Islet precursor cell (in vitro differentiated cells): ENCODE measurements at places on chromosomes 12 and 14.

DNA sequence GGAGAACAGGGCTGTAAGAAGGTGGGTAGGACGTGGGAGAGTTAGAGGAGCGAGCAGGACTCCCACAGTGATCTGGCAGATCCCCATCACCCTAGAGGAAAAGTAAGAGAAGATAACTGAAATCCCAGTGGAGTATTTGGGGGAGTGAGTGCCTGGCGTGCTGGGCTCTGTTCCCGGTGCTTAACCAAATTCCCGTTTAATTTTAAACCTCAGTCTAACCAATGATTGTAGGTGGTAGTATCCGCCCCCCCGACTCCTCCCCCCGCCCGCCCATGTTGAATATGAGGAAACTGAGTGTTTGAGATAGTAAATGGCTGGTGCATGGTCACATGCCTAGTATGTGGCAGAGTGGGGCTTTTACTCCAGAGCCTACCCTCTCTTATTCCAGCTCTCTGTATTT, 1.2 kb downstream of the TARBP2 start:
- DNase-seq = no peak

- DNase-seq = no peak
These were observed 40.1 kb upstream of the CISTR start for GRCh38 chr12:53791735-53792326.

DNA sequence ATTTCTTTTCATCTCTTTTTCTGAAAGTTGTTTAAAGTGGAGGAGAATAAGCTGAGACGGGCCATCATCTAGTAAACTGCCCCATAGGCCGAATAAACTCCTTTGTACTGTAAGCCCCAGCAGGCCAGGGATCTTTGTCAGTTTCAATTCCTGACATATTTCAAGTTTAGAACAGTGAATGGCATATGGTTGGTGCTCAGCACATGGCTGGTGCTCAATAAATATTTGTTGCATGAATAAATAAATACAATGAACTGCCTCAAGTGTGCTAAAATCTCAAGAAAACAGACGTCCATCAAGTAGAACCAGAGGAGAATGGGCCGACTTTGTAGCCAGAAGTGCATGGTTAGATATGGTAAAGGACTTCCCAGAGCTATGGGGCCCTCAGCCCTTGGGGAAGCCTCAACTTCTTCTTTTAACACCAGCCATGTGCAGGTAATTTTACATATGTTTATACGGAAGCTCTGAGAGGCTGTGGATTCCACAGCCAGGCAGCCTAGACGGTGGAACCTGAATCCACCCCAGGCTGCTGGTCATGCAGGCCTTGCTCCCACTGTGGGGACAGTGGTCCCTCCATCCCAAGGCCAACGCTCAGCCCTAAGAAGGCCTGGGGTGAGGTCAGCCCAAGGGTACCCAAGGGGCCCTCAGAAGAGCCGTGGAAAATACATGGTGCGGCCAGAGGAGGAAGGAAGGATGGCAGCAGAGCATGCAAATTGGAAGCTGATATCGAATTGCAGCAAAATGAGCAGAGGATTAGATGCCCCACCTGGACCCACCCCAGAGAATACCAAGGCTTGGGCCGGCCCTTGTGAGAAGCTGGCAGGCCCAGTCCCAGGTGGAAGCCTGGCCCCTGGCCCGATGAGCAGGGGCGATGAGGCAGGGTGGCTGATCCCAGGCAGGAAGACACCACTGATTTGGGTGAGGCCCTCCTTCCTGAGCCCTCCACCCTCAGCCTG, 8.7 kb upstream of the AQP2 start:
- DNase-seq = no peak

DNA sequence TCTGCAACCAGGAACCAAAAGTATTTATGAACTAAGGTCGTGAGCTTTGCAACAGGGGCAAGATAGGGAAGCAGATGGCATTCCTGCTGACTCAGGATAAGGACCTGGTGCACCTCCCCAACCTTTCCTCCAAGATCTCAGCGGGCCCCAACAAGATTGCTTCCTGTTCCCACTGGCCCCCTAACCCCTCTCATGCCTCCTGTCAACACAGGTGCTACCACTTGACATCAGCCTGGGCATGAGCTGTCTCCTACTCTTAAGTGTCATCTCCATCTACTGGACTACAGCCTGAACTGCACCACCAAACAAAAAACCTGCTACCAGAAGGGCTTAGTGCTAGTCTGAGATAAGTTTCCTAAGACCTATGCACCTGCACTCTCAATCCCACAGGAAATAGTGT, 32.7 kb downstream of the MED6 start:
- DNase-seq = peak; percentile 67

- peak; percentile 81 for DNase-seq
These were observed 5.1 kb upstream of the SIVA1 start for GRCh38 chr14:104747876-104748275.

DNA sequence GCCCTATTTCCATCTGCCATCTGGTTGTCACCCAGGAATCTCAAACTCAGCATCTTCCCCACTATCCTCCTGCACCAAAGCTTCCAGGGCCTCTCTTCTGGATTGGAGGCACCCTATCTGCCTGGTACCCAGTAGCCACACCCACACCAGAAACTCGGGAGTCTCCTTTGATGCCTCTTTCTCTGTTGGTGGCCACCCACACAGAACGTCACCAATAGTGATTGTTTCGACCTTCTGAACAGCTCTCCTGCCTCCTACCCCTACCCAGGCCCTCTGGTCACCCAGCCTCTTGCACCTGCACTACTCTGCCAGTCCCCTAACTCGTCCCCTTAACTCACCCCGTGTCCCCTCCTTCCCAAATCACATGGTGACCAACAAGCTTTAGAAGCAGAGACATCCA, 95.0 kb downstream of the IRF2BPL start:
- DNase-seq = no peak

DNA sequence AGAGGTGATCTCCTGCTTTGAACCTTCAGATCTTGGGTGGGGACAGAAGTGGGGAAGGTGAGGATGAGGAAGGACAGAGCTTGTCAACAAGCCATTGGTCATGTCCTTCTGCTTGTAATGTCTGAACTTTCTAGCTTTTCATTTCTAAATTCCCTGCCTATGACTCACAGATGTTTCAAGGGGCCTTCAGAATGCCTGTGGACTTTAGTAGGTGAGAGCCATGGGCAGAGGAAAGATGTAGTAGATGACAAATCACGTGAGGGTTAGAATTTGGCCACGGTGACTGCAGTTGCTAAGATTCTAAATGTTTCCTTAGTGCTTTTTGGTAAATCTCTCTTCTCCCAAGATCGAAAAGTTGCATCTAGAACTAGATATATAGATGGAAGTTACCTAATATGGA, 18.7 kb upstream of the CREBL2 start:
- peak; percentile 66 for DNase-seq

GRCh38 chr12:50740307-50740706, 23.6 kb upstream of the ATF1 start:
- no peak for DNase-seq

- no peak for DNase-seq
These were observed 336.8 kb upstream of the TMTC1 start for GRCh38 chr12:30120522-30120921.

GRCh38 chr12:83128540-83128939, 441.8 kb downstream of the TMTC2 start:
- DNase-seq = no peak

GRCh38 chr12:15405606-15406005, 83.3 kb downstream of the PTPRO start:
- DNase-seq = no peak

DNA sequence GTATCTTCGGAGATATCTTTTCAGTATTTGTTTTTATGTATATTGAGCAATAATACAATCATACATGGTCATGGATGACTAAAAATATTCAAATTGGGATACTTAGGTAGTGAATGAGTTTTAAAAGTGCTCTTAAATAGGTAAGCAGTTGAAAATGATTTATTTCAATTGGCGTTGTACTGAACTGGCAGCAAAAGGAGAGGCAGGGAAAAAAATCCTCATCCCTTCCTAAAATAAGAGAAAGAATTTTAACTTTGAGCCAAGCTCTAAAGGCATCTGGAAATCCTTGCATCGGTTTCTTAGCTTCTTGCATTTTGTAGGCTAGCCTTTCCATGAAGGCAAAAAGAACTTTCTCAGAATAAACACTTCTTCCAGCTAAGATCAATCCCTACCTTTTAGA, 125.2 kb downstream of the MGST1 start:
- DNase-seq = no peak

DNA sequence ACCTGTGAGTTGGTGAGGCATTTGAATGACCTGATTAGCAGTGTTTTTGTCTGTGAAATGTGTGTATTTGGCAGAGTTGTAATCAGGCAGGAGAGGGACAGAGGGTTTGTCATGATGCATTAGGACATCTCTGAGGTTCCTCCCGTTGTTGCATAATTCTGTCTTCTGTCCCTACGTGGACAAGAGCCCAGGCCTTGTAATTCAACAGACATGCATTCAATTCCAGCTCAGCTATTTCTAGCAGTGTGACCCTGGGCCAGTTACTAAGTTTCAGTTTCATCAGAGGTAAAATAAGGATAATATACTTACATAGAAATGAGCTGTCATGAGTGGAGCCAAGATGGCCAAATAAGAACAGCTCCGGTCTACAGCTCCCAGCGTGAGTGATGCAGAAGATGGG, 208.6 kb downstream of the SLC38A4 start:
- no peak for DNase-seq

GRCh38 chr12:52233462-52234207, 592 bp downstream of the KRT7 start:
- DNase-seq = no peak

DNA sequence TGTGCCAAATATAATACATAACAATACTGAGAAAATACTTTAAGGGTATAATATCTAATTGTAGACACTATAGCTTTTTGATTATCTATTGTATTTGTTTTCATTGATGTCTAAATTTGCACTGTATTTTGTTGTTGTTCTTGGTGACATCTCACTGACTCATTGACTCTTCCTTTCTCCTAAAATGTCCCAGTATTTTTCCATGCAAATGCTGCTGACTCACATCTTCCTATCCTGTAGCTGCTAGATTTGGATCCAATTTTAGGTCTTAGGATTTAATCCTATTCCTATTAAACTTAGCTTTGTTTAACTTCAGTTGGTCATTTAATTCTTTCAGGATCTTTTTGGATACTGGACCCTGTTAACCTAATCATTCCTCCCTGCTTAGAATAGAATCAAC, 148.5 kb downstream of the TMTC2 start:
- DNase-seq = no peak

DNA sequence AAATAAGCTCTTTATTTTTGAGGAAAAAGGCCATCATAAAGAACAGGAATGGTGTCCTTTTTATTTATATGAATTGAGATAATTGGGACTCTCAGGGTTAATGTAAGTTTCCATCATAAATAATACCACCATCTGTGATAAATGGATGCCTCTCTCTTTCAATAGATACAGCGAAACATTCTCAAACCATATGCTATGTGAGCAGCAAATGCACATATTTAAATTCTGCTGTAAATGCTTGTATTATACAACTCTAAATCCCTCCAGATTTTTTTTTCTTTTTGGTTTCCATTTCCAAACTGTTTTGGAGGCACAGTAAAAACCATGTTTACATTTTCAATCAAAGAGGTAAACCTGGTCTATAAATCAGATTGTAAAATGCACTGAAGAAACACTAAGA, 132.3 kb downstream of the TMEM132C start:
- no peak for DNase-seq

DNA sequence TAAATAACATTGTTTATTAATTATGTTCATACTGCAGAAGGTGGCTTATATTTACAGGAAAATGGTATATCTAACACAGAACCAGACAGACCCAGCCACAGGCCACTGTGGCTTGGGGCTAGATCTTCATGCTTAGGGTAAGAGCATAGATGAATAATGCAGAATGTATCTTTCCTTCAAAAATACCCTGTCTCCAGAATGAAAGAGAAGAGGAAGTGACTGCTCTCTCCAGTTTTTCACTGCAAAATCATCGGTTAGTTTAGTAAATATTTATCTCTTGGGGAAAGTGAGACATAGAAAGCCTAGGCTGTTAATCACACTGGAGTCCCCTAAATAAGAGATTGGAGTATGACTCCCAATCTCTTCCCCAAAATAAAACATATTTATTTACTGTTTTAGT, 453.7 kb downstream of the NAV3 start:
- no peak for DNase-seq

- DNase-seq = no peak
These were observed 25.2 kb upstream of the PPFIBP1 start for GRCh38 chr12:27498761-27499160.

- DNase-seq = no peak
These were observed 25.1 kb downstream of the ZNF268 start for GRCh38 chr12:133206390-133206789.

DNA sequence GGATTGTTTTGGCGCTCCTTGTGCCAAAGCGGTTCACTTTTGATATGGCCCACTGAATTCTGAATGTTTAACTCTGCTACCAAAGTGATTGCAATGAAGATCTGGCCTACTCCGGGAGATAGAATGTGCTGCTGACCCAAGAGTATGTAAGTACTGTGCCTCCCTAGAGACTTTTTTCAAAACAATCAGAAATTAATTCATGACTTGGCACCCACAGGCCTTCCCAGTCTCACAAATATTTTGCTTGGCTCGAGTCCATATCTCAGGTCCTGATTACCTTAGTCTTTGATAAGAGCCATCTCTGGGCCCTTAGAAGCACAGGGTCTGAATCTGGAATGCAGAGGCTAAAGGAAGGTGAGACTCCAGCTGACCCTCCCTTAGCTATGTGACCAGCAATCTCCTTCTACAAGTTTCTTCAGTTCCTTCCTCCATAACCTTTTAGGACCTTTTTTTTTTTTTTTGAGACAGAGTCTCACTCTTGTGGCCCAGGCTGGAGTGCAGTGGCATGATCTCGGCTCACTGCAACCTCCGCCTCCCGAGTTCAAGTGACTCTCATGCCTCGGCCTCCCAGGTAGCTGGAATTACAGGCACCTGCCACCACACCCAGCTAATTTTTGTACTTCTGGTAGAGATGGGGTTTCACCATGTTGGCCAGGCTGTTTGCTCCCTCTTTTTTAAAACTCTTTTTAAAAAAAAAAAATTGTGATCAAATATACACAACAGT, 49.5 kb upstream of the METAP2 start:
- DNase-seq = no peak

DNA sequence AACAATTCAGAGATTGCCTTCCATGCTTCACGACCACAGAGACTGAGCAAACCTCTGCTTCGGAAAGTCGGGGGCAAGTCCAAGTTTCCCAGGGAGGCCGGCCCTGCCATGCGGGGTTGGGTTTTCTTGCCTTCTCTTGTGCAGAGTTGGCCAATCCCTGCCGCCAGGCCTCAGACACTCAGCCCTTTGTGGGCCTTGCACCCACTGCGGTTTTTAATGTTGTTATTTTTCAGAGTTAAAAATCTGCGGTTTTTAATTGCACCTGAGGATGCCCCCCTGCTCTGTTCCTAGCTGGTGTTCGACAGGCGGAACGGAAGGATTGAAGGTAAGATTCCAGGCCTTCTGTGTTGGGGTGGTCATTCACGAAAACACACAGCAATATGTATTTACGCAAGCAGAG, 108.7 kb downstream of the CALM1 start:
- DNase-seq = no peak

GRCh38 chr12:49939707-49940106, 10.8 kb upstream of the AQP2 start:
- no peak for DNase-seq

DNA sequence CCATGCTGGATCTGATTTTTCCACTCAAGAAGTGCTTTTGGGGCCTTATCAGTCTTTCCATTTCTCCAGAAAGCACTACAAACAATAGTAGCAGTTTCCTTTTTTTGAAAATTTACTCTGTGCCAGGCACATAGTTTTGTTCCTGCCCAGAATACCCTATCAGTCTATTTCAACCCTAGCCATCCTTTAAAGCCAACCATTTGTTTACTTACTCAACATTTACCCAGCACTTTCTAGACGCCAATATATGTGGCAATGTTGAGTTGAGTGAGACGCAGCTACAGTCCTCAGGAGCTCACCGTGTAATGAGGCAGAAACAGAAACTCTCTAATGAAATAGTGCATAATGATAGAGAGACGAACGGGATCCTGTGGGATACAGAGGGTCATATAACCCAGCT, 32.9 kb upstream of the CHST11 start:
- DNase-seq = no peak
